ENCODE measurements at places on chromosomes 2 and 18.

- no peak for DNase-seq
Observed at GRCh38 chr2:210662560-210662959, 106.2 kb downstream of the CPS1 start.

DNA sequence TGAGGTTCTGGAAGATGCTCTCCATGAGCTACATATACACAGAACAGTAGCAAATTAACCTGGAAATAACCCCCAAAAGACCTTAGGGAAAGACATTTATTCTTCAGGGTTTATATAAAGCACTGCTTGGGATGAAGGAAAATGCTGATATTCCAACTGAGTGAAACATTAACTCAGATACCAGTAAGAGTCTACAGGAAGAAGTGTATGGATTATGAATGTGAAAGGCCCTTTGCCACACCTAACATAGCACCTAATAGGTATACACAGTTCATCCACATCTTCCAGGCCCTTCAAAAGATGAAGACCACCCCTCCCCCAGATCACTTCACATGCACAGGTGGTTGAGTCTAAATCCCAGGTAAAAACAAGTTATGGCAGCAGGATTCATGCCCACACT lies 50.4 kb downstream of the MYO5B start:
- DNase-seq = no peak

GRCh38 chr2:228059735-228060134 lies 121.8 kb downstream of the SPHKAP start:
- no peak for DNase-seq

GRCh38 chr2:22481486-22482259 lies 903.3 kb upstream of the KLHL29 start:
- DNase-seq = no peak

GRCh38 chr2:144560251-144560650 lies 40.3 kb upstream of the ZEB2 start:
- DNase-seq = no peak

DNA sequence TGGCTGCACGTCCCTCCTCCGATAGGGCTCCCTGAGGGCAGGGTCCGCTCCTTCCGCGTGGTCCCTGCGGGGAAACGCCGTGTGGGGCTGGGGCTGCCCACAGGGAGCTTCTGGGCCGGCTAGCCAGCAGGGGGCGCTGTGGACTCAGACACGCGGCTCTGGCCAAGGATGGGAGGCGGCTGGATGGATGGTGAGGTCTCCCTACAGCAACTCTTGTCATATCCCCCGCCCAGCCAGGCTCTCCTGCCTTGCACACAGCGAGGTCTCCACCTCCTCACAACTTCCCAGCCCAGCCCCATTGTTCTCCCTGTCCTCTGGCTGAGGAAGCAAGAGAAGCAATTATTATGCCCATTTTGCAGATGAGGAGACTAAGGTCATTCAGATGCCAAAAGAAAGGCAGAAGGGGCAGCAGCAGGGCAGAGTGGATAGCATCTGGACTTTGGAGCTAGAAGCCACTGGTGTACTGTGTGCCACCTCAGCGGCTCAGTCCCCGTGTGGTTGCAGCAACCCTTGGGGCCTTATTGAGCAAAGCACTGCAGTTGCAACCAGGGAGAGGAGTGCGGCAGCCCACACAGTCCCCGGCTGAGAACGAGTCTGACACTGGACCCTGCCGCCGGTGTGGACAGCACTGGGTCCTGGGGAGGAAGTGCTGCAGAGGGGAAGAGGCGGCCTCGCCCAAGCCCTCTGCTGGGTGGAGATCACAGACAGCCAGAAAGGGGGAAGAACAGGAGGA lies 99.0 kb downstream of the ZFP36L2 start:
- no peak for DNase-seq

- no peak for DNase-seq
Observed at GRCh38 chr2:219178377-219179175, 501 bp downstream of the RETREG2 start.

DNA sequence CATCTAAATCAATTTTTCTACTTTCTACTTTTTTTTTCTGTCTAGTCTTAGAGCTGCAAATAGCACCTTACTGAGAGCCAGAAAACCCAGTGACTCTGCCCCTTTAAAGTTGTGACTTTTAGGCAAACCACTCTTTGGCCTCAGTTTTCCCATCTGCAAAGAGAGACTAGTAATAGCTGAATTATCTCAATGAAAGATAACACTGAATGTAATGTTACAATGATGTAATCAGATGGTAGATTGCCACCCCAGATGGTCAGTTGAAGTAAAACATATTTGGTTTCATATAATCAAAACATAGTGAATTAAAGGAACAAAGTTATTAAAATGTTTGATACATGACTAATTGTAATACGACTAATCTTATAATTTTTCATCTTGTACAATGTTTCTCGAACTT lies 5.0 kb upstream of the APCDD1 start:
- no peak for DNase-seq

GRCh38 chr2:169080250-169081069 lies 11.1 kb downstream of the DHRS9 start:
- DNase-seq = no peak

Measured in cerebellar nuclear complex (tissue), 1 donor.